ENCODE measurements at places on chromosomes 6 and 20.

- no peak for DNase-seq
Measured at GRCh38 chr20:9144643-9145042, 75.8 kb downstream of the PLCB4 start.

DNA sequence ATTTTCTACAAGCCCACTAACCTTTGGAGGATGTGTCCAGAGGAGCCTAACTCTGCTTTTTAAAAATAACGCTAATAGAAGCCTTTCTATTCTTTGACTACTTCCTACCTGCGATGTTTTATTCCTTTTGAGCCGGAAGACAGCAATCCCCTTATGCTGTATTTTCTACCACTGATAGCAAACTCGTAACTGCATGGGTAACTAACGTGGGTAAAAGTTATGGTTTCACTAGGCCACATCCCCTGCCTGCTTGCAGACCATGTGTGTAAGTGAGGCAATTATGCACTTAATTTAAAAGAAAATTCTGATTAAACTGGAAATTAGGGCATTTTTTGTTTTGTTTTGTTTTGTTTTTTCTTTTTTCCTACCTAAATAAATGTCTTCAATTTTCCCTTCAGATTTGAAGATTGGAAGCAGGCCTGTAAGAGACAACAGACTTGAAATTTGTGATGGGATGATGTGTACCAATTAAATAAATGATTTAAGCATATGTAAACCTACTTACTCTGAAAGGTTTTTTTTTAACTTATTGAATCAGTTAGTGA is 931 bp downstream of the UFL1 start:
- peak; percentile 38 for DNase-seq

DNA sequence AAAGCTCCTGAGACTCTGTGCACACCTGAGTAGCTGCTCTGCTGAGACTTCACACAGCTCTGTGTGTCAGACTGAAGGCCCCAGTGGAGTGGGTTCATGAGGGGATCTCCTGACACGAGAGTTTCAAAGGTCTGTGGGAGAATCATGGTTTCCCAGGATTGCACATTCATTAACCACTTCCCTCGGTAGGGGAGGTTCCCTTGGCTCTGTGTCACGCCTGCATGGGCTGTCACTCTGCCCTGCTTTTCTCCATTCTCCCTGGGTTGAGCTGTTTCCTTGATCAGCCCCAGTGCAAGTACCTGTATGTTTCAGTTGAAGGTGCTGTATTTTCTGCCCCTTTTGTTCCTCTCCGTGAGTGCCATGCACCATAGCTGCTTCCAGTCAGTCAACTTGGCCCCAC is 236.9 kb downstream of the EPM2A start:
- DNase-seq = no peak

DNA sequence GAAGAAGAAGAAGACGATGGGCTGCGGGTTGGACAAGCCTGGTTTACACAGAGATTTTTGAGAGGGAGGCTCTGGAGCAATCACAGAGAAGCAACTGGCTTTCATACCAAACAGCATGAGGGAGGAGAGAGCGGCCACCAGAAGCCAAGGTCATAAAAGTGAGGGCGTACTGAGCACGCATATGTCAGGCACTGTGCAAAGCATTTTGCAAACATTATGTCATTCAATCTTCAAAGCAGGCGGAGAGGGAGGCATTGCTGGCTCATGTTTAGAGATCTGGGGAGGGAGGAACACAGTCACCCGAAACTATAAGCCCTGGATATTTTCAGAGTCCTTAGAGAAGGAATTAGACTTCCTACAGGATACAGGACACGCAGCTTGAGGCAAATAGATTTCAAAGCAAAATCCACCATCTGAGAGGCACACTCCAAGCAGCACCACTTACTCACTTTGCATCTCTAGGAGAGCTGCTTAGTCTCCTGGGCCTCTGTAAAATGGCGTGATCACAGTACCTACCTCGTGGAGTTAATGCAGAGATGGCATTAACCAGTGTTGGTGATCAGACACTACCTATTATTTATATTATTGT is 24.6 kb downstream of the RAMACL start:
- DNase-seq = peak; percentile 37

GRCh38 chr6:97394160-97394748 is 111.2 kb upstream of the MMS22L start:
- peak; percentile 78 for DNase-seq

- DNase-seq = peak; percentile 68
Measured at GRCh38 chr6:129661536-129662405, 48.2 kb downstream of the ARHGAP18 start.

- no peak for DNase-seq
Measured at GRCh38 chr6:2509711-2510110, 241.0 kb downstream of the MYLK4 start.

GRCh38 chr6:26240157-26241032 is 124.6 kb upstream of the BTN3A2 start:
- peak; percentile 98 for DNase-seq

DNA sequence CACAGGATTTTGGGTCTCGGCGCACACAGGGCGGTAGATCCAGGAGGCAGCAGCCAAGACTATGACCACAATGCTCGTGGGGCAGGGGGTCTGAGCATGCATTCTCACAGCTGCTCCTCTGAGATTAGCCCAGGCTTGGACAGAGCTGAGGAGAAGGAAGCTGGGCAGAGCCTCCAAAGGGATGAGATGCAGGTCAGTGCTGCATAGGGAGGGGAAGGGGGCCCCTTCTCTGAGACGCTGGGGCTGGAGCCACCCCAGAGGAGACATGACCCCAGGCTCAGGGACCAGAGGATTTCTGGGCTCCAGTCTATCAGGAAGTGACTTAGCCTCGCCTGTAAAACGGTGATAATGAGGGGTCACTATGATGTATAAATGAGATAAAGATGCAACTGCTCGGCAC is 93.9 kb downstream of the BFSP1 start:
- no peak for DNase-seq

DNA sequence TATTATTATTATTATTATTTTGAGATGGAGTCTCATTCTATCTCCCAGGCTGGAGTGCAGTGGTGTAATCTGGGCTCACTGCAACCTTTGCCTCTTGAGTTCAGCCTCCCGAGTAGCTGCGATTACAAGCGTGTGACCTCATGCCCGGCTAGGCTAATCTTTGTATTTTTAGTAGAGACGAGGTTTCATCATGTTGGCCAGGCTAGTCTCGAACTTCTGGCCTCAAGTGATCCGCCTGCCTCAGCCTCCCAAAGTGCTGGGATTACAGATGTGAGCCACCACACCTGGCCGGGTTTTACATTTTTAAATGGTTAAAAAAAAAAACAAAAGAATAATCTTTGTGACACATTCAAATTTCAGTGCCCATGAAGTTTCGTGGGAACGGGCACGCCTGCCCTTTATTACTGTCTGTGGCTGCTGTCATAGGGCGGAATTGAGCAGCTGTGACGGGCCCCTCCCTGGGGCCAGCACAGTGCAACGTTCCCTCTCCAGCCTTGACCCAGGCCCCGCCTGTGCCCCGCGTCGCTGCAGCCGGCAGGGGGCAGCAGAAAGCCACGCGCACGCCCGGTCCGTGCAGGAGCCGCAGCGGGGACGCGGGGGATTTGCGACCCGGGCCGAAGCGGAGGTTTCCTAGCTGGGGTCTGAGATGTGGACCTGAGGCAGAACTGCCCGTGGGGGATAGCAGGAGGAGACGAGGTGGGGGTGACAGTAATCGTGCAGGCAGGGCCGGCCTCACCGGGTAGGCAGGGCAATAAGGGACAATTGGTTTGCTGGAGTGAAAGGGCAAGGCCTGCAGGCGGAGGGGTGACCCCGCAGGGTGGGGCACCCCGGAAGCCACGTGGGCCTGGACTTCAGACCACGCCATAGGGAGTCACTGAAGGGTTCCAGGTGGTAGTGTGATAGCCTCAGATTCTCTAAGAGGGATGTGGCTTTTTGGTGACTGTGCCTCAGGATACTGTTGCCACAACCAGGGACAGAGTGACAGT is 54.3 kb downstream of the SYTL3 start:
- peak; percentile 57 for DNase-seq

DNA sequence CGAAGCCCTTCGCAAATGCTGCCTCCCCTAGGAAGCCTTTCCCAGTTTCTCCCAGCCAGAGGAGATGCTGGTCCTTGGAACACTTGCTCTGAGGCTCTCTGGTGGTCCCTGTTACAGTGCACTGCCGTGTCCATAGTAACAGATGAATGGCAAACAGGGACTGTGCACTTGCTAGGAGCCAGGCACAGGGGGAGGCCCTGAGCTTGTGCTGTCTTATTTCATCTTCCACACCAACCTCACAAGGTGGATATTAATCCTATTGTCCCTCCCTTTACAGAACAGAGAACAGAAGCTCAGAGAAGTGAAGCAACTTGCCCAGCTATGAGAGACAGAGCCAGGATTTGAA is 19.0 kb downstream of the SRC start:
- DNase-seq = no peak

GRCh38 chr20:52150440-52151258 is 40.9 kb downstream of the ZFP64 start:
- DNase-seq = peak; percentile 75

- no peak for DNase-seq
Measured at GRCh38 chr20:41889844-41890224, 271.7 kb upstream of the CHD6 start.

DNA sequence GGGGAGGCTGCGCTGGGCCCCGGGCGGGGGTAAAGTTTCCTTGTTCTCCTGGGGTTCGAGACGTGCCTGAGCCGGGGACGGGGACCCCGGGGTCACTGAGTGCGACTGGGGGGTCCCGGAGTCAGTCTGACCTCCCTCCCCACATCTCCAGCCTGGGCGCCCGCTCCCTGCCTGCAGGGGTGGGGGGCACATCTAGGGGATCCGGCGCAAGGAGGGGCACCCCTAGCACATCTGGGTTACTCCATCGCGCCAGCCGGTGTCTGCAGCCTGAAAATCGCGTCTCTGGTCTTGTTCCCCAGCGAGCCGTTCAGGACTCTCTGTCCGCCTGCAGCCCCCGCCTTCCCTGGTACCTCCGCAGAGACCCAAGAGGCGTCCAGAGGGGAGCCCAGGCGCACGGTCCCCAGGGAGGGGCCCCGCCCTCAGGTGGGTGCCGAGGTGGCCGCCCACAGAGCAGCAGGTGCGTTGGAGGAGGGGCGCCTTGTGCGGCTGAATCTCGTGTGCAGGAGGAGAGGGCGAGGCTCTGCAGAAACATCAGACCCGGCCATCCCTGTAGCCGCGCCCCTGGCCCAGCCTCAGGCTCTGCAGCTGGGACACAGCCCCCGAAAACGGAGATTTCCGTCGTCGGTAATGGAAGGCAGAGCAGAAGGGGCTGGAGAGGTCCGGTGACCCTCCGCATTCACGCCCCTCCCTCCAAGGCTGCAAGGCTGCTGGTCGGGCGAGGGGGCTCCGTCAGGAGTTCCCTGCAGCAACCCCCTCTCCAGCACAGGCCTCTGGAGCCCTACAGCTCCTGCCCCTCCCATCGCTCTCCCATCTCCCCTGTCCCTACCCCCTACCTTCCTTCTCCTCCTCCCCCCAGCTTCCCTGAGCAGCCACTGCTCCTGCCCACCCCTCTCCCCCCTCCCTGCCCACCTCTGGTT is 628 bp upstream of the CHRNA4 start:
- DNase-seq = no peak

- DNase-seq = no peak
Measured at GRCh38 chr20:25532015-25532751, 53.1 kb downstream of the NINL start.

GRCh38 chr20:17659801-17660200 is 22.2 kb downstream of the RRBP1 start:
- no peak for DNase-seq

- no peak for DNase-seq
Measured at GRCh38 chr20:3434232-3434631, 26.8 kb upstream of the DNAAF9 start.

- DNase-seq = no peak
Measured at GRCh38 chr20:48803176-48804053, 24.4 kb downstream of the PREX1 start.

GRCh38 chr6:30721198-30722024 is 1.3 kb downstream of the TUBB start:
- DNase-seq = peak; percentile 93

GRCh38 chr6:113584767-113585166 is 272.4 kb upstream of the MARCKS start:
- no peak for DNase-seq

DNA sequence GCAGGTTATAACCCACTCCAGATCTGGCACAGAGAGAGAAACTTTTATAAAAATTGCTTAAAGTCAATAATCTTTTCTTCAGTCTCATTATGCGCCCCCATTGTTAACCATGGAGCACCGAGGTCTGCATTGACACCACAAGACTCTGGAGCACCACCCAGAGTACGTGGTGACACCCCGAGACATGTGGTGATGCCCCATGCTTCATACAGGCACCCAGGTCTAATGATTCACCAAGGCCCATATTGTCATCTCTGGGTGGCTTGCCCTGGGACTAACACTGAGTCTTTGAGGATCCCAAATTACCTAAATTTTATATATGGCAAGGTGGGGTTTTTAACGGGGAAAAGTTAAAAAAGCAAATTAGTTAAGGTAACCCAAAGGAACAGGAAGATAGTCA is 31.1 kb downstream of the CD109 start:
- DNase-seq = no peak

DNA sequence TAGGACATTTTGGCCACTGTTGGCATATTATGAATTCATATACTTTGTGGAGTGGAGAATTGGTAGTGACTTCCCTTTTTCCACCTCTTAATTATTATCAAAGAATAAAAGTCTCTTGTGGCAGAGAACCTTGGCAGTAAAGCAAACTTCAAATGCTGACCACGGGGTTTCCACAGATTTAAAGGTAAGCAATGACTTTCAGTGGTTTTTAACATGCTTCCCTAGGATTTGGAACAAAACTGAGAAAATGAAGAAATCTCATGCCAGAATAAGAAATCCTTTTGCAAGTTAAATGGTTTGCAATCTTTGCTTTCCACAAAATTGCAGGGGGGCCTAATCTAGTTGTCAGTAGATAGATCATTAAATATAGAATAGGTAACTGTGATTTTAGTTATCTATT is 2.0 kb upstream of the SDC4 start:
- DNase-seq = no peak

DNA sequence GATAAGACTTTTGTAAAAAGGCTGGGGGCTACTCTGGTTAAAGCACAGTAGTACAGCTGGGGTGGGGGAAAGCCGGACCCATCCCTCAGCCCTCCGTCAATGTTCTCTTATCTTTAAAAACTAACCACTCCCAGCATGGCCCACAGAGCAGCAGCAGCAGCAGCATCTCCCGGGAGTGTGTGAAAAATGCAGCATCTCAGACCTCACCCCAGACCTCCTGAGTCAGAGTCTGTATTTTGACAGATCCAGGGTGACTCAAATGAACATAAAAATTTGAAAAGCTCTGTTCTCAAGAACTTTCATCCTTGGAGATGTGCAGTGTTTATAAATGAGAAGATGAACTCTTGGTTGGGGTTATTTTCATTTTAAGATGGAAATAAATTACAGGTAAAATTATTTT is 277.7 kb upstream of the ECI2 start:
- DNase-seq = peak; percentile 83

- DNase-seq = no peak
Measured at GRCh38 chr6:148398244-148398643, 55.6 kb downstream of the SASH1 start.
